Stimulated activated CD8-positive, alpha-beta memory T cell treated with anti-CD3 and anti-CD28 coated beads, Interleukin-7, amount 100 ng/mL, for 1 hour (primary cell): ENCODE measurements at places on chromosomes 5 and 9.

DNA sequence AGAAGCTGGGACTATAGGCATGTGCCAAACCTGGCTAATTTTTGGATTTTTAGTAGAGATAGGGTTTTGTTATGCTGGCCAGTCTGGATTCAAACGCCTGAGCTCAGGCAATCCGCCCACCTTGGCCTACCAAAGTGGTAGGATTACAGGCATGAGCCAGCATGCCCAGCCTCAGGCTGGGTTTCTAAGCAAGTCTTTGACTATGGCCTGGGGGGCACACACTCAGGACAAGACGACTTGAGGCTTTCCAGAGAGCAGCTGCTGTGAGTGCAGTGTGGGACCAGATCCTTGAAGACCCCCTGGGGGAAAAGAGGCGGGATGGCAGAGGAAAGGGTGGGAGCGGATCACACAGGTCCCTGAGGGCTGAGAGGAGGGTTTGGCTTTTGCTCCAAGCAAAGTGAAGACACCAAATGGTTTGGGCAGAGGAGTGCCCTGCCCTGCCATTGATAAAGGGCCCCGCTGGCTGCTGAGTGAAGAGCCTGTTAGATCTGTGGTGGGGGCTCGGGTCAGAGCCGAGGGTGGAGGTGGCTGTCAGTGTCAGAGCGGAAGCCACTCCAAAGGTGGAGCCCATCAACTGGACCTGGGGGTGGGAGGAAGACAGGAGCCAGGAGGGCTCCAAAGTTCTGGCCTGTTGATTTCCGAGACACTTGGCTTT lies 46.8 kb upstream of the FUBP3 start:
- DNase-seq, result no peak

GRCh38 chr5:4551034-4551433 lies 589.1 kb upstream of the ADAMTS16 start:
- no peak for DNase-seq

- DNase-seq, result no peak
These were observed 18.4 kb upstream of the ALDOB start for GRCh38 chr9:101453776-101454570.

DNA sequence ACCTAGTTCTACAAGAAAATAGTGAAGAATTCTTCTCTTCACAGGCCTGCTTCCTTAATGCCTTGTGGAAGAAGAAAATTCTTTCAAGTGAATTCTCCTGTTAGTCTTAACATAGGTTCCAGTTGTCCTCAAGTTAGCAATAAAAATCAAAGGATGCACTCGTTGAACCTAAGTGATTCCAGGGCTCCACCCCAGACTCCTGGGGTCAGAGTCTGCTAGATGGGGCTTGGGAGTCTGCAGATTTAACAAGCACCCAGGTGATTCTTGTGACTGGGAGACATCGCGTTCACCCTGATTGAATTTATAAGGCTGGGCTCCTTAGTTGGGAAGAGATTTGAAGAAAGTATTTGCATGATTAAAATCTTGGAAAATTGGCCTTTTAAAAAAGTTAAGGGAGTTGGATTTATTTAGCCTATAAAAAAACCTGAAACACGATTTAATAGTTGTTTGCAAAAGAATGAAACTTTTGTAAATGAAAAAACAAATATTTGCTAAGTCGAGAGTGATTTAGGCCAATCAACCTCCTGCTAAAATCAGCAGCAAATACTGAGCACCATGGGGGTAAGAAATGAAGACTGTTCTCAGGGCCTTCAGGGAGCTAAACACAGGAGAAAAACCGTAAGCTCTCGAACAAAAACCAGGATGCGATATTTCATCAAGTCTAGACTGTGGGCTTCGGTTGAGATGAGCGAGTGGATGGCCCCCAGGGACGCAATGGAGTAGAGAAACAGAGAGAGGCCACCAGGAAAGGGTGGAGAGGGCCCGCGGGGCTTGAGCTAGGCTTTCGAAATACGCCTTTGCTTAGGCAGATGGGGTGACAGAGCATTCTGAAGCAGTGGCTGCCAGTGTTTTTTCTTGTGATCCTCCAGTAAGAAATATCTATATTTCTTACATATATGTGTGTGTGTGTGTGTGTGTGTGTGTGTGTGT lies 86.9 kb upstream of the TTC23L start:
- no peak for DNase-seq

GRCh38 chr9:106304401-106304920 lies 558.5 kb upstream of the ZNF462 start:
- DNase-seq, result no peak

DNA sequence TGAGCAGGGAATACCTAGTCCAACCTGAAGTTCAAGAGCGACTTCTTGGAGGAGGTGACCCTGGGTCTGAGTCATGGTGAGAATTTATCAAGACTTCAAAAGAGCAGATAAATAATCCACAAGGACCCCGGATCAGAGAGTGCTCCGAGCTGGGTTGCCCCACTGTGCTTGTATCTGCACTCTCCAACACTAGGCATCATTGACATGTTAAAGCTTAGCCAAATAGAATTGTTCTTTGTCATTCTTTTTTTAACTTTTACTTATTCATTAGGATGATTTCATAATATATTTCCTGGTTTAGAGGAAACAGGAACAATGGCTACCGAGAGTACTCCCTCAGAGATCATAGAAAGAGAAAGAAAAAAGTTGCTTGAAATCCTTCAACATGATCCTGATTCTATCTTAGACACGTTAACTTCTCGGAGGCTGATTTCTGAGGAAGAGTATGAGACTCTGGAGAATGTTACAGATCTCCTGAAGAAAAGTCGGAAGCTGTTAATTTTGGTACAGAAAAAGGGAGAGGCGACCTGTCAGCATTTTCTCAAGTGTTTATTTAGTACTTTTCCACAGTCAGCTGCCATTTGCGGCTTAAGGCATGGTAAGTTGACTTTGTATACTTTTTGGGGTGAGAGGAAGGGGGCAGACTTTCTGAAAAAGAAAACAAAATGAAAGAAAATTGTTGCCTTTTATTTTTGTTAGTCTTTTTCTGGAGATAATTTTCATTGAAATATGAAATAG lies at the start of gene CARD6:
CARD6 (plus strand) TSS at position 300 of the 738 bp plus-strand sequence; CDS start at position 316, 16 bp downstream.
- DNase-seq, result no peak

- DNase-seq, result no peak
These were observed 14.1 kb upstream of the RPL26L1 start for GRCh38 chr5:172945151-172945550.

DNA sequence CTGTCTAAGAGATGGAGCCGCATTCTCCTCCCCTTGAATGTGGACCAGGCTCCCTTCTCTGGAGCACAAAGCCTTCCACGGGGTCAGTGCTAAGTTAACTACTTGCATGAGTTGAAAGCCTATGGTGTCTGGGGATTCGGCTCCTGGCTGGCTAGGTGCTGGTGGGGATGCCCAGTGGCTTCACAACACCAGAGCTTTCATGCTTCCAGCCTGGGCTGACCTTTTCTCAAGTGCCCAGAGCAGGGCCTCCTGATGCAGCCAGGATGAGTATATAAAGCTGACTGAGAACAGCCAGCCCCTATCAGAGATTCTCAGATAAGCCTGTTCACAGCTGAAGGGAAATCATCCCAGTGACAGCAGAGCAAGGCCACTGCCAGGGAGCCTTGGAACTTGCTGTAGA lies 11.8 kb downstream of the GALNT12 start:
- no peak for DNase-seq

- DNase-seq, result no peak
These were observed 472.0 kb upstream of the WWC1 start for GRCh38 chr5:167819406-167819805.

DNA sequence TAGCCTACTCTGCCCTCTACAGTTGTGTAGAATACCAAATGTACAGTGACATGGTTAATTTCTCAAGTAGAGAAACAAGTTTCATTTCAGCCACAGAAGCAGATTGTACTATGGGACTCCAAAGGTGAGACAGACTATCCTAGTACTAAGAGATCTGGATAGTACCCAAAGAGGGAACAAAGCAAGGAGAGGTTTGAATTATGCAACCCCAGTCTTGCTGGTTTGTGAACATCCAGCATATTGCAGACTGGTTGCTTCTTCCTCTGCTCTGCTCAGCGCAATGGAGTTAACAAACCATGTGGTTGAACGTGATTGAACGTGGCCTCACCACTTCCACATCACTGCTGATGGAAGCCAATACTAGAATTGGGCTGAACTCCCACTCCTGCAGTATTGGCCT lies 43.3 kb upstream of the ALDOB start:
- DNase-seq, result no peak
